ENCODE measurements at places on chromosomes 4 and X.

GRCh38 chr4:154743683-154744340 lies at the start of gene LRAT:
Gene LRAT, plus strand, starts transcription at chr4:154744000. Its CDS starts 327 bp downstream, at chr4:154744327.
- peak; percentile 73 for DNase-seq

DNA sequence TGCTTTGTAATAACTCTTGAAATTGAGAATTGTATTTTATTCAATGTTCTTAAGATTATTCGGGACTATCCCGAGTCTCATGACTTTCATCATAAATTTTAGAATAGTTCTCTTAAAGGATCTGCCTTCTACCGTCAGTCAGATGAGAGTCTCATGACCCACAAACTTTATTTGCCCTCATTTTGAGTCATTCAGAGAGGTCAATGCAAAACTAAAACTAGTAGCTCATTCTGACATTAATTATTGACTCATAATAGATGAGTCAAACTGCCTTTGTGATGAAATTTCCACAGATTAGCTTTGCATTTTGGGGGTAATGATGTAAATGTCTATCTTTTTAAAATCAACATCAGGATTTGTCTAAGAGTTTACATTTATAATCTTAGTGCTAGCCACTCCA lies 1527.3 kb downstream of the TECRL start:
- no peak for DNase-seq

- no peak for DNase-seq
Measured at GRCh38 chrX:136162827-136163570, 15.7 kb downstream of the FHL1 start.

DNA sequence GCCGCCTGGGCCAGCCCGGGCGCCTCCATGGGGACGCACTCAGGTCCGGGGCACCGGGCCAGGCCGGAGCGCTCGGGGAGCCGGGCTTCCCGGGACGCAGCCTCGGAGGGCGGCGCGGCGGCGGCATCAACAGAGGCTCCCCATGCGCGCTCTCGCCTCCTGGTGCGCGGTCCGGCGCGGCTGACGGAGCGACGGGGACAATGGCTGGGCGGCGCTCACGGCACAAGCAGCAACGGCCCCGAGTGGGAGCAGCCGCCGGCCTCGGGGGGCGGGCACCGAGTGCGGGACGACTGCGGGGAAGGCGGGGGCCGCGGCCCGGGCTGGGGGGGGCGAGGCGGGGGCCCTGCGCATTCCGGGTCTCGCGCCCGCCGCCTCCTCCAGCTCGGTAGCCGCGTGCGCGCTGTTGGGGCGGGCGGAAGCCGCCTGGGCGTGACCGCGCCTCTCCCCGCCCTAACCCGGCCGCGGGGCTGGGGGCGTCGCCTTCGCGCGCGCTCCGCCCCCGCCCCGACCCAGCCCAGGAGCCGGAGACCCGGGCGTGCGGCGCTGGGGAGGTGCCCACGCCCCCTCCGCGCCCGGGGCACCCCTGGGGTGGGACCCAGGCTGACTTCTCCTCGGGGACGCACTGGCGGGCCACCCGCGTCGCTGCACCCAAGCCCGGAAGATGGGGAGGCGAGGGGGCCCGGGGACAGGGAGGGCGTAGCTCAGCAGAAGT lies at the start of gene PRKX:
TSS of gene PRKX (minus strand) at position 425 of the 712 bp plus-strand sequence. CDS start at position 29, 396 bp downstream.
- no peak for DNase-seq

DNA sequence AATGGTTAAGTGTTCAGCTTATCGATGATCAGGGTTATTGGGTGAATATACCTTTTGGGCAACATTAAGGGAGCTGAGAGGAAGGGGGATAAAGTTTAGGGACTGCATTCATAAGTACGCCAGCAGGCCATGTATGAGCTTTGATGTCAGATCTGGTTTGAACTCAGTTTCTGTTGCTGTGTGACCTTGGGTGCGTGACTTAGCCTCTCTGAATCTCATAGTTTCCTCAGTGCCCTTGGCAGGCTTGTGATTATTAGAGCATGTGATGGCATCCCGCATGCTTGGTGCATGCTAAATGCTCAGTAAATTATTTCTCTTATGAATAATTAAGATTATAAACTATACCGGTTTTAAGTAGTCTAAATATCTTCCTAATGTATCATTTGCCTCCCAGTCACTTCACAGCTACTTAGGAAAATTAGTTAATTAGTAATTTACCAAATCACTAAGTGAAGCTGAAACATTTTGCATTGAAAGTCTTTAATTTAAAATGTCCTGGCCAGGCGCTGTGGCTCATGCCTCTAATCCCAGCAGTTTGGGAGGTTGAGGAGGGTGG lies 3.8 kb downstream of the TBC1D14 start:
- no peak for DNase-seq

- no peak for DNase-seq
Measured at GRCh38 chr4:139567159-139567870, 11.3 kb upstream of the SETD7 start.

GRCh38 chr4:6152869-6153705 lies 47.3 kb downstream of the JAKMIP1 start:
- no peak for DNase-seq

GRCh38 chr4:33296876-33297455 lies 2576.8 kb downstream of the PCDH7 start:
- DNase-seq = no peak

GRCh38 chrX:43557792-43558191 lies 98.3 kb upstream of the MAOA start:
- DNase-seq = no peak

- no peak for DNase-seq
Measured at GRCh38 chr4:110361921-110362320, 114.0 kb upstream of the ENPEP start.

DNA sequence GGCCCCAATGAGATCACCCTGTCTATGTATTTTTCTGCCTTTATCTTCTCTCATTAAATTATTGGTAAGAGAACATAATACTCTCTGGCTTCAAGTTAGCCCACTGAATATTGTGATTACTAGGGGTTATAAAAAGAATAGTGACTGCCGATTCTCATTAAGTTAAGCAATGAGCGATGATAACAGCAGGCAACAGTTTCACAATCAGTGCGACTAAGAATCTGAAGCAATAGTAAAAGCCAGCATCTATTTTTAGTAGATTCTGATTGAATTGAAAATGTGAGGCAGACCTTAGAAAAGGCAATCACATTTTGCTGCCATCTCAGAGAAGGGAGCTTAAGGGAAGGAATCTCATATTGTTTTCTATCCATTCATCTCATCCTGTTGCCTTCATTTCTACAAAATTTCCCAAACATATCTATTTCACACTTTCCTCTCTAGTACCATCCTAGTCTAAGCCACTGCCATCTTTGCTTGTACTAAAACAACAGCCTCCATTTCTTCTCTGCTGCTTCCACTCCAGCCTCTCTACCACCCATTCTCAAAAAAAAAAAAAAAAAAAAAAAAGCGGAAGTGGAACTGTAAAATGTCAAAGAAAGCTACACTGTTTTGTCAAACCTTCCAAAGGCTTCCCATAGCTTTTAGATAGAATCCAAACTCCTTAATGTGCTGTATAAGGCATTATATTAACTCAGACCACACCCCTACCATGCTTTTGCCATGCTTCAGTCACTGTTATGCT lies 17.4 kb downstream of the GABRA4 start:
- no peak for DNase-seq

- no peak for DNase-seq
Measured at GRCh38 chr4:2638730-2639129, 102.3 kb downstream of the FAM193A start.
